ENCODE measurements at places on chromosomes 4 and X.

GRCh38 chr4:164023214-164023613 is 528.7 kb downstream of the TMA16 start:
- DNase-seq: no peak

DNA sequence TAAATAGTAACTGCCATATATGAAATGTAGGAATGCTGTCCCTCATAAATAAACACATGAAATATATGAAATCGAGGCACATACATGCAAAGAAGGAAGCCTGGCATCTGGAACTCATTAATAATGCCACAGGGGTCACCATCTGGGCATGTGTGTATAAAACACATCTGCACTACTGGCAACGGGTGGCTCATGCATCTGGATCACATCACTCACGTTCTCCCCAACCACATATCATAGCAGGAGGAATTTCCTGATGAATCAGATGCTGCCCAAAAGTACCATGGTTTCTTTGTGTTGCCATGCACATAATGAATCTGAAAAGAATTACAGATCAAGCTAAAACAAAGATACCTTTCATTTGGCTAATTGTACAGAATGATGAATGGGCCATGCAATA is 28.6 kb downstream of the RNF175 start:
- DNase-seq: no peak

DNA sequence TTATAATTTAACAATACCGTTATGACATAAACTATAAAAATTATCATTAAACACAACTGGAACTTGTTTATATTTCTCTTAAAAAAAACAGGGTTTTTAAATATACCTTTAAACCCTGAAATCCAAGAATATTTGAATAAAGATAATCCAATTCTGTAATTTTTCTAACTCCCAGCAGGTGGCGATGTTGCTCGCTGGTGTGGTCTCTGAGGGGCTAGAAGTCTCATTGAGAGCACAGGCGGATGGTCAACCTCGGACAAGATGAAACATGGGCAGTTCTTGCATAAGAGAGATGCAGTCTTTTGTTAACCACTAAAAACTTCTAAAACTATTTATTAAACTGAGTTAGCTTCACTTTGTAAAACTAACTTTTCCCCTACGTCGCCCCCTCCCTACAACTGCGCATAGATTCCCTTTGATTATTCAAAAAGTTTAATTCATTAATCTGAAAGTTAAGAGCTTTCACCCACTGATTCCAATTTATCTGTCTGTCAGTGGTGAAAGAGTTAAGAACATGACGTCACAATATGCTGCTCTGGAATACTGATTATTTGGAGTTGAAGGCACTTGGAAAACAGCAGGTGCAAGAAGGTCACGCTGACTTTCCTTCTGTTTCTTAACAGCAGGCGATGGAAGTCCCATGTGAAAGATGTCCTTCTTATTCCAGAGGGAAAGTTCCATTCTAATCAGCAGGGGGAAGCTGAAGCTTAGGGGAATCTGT is 29.5 kb downstream of the DMP1 start:
- peak; percentile 13 for DNase-seq

- no peak for DNase-seq
Measured at GRCh38 chr4:38775326-38775725, 7.5 kb downstream of the TLR10 start.

GRCh38 chrX:155889328-155889727 is 8.2 kb downstream of the VAMP7 start:
- DNase-seq: no peak

DNA sequence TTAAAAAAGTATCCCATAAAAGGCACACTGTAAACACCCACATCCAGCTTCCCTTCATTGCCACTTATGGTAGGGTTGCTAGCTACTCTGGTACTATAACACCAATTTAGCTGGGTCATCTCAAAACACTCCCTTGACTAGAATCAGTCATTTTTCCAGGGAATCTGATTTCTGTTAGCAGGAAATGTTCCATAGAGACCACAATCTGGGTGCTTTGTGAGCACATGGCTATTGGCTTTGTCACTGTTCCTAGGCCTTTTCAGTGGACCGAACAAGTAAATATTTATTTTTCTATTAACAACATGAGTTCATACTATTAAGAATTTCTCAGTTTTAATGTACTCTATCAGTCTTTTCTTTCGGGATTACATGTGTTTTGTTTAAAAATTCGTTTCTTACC is 404.7 kb upstream of the GNPDA2 start:
- no peak for DNase-seq

GRCh38 chr4:183111452-183111885 is 12.4 kb downstream of the WWC2 start:
- no peak for DNase-seq

GRCh38 chr4:139808808-139809756 is 143.5 kb downstream of the MGST2 start:
- DNase-seq: peak; percentile 12

DNA sequence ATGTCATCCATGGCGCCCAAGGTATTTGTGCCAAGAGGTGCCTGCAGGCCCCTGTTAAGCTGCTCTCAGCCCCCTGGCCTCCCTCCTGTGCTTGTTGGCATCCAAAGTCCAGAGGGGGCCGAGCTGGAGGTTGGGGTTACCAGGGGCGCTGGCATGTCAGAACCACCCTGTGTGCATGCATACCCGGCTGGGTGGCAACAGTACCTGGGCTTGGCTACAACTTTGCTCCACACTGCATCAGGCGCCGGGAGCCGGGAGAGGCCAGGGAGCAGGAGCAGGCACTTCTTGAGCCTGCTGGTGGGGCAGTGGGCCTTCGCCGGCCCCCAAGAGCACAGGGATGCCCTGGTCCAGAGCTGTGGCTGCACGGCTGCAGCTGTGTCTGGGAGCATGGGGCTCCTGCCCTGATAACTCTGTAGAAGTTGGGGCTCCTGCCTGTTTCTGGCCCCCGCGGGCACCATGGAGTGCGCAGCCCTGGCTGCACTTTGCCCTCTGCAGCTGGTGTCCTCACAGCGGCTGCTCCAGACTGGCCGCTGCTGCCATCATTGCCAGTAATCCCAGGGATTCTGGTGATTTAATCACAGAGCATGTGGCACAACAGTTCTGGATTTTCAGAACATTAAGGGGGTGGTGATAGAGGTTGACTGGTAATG is 130.3 kb downstream of the ARHGAP10 start:
- no peak for DNase-seq

- no peak for DNase-seq
Measured at GRCh38 chrX:145068450-145068849, 178.9 kb upstream of the SPANXN1 start.

- DNase-seq: no peak
Measured at GRCh38 chr4:85707611-85708010, 232.7 kb downstream of the ARHGAP24 start.

DNA sequence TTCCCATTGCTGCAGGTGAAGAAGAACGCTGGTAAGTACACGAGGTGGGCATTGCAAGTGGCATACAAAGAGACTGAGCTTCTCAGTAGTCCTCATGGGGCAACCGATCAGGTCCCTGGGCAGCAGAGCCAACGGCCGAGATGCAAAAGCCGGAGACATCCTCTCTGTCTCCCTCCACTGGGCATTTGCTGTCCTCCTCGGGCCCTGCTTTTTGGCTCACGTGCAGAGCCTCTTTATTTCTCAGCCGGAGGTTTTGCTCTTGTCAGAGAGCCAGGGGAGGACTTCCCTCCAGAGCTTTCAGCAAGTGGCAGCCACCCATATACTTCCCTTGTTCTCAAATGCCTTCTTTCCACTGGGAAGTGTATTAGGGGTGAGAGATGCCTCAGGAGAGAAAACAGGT is 18.0 kb downstream of the STARD8 start:
- DNase-seq: no peak

DNA sequence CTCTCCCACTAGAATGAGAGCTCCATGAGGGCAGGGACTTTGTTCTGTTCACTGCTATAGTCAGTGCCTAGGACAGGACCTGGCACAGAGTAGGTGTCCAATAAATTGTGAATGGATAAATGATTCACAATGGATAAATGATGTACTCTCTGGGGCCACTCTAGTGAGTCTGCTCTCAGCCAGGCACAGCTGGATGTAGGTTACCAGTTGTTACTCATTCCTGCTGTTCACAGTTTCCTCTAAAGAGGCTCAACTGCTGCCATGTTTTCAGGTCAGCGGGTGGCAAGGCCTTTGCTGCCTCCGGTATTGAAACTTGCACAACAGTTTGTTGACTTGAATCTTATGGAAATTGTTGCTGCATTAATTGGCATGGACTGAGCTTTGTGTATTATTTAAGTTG is 99.1 kb downstream of the NHSL2 start:
- no peak for DNase-seq

DNA sequence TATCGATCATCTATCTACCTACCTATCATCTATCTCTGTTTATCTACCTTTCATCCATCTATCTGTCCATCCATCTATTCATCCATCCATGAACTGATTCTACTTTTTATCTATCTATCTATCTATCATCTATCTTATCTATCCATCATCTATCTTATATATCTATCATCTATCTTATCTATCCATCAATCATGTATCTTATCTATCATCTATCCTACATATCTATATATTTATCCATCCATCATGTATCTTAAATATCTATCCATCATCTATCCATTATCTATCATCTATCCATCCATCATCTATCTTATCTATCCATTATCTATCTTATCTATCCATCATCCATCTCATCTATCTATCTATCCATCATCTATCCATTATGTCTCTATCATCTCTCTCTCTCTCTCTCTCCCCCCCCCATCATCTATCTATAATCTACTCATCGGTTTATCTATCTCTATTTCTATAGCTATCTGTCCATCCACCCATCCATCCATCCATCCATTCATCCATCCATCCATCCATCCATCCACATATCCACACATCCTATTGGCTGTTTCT is 20.9 kb downstream of the ARSD start:
- no peak for DNase-seq

DNA sequence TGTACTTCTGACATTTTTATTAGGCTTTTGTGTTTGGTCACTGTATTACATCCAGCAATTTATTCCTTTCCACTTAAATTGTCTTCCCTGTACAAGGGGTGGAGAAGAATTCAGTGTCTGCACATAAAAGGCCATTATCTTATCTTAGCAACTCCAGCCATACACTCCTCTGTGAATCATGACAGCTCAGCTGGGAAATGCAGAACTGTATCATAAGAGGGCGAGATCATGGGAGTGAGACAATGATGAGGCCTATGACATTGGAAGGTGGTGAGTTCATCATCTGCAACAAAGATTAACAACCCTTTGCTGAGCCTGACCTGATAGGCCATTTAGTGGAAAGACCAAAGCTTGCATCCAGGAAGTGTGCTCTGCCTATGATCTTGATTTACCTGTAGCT is 33.3 kb downstream of the SLIT2 start:
- no peak for DNase-seq

DNA sequence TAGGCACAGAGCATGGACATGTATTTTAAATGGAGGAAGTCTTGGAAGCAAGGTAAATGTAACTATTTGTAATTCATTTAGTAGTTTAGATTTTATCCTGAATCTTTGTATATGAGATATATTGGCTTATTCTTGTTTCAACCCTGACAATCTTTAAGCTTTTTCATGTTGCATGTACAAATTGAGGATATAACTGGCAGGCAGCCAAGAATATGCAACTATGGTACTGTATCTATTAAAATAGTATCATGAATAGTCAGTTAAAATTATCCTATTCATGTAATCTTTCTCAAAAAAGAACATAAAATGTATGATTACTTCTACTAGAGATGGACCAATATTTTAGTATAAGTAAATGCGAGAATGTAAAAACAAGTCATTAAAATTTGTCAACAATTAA is 1141.5 kb downstream of the PCDH18 start:
- no peak for DNase-seq

GRCh38 chr4:110959041-110959643 is 336.3 kb upstream of the PITX2 start:
- no peak for DNase-seq

- no peak for DNase-seq
Measured at GRCh38 chrX:16137416-16138107, 14.2 kb downstream of the GRPR start.

DNA sequence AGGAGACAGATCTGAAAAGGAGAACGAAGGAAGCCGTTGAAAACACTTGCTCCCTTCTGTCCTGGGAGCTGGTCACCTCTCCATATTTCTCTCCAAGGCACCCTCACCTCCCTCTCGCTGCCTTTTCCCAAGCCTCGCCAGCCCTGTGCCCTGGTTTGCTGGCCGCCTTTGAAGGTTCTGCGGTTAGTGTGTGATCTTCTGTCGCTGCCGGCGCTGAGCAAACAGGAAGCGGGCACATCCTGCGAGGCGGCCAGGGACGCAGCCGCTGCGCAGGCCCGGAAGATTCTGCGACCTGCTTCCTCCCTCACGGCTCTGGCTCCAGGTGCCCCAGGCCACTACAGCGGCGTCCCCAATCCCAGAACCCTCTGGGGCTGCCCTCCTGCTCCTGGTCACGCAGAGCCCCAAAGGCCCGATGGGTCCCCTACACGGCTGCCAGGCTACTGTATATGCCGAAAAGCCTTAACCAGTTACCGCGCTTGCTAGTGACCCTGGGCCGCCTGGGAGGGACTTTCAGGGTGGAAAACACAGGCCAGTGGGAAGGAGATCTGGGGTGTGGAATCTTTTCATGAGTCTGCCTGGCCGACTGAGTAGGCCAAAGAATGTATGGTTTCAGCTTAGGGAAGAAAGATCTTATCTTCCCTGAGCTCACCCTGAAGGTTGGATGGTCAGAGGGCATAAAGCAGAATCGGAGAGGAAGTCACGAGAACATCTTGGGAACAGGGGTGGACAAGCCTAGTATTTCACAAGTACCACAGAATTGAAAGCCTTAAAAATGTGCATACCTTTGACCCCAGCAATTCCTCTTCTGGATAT is 2.3 kb upstream of the SASH3 start:
- peak; percentile 38 for DNase-seq

GRCh38 chr4:149552601-149553000 is 263.0 kb downstream of the IQCM start:
- no peak for DNase-seq

GRCh38 chrX:43000121-43000520 is 222.2 kb upstream of the PPP1R2C start:
- DNase-seq: no peak

GRCh38 chrX:65686236-65686635 is 18.8 kb downstream of the MSN start:
- DNase-seq: no peak

GRCh38 chr4:61318431-61318830 is 118.3 kb downstream of the ADGRL3 start:
- no peak for DNase-seq

GRCh38 chrX:148416142-148416541 is 84.3 kb upstream of the AFF2 start:
- DNase-seq: no peak

DNA sequence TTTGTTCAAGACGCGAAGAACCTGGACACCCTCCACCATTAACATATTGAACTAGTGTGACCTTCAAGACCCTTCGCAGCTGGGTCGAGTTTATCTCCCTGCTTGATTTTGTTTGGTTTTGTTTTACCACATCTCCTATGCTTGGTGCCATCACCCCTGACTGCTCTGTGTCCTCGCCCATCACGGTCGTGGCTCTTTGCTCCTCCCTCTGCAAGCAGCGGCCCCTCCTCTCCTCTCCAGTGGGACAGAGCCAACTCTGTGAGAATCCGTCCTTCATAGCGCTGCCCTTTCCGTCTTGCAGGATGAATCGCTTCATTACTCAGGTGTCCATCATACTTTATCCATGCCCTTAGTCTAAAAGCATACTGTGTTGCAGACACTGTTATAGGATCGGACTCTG is 9.1 kb upstream of the FAM149A start:
- no peak for DNase-seq
